ENCODE measurements at places on chromosomes 12 and 14. TPM values are rescaled to one million over a fixed set of nuclear protein-coding genes. Genes with fewer than 3 reads are reported as not detected.

The RFC5 gene
- 39.3 TPM for total RNA-seq

The GPR132 gene
- total RNA-seq, result not detected

The OR4E2 gene
- total RNA-seq, result not detected

The RIPK3 gene
- total RNA-seq, result 7.9 TPM

The KMT2D gene
- 28.0 TPM for total RNA-seq

The P2RX2 gene
- not detected for total RNA-seq

The ENDOU gene
- 0.34 TPM for total RNA-seq

The FGF23 gene
- not detected for total RNA-seq

The RHOJ gene
- not detected for total RNA-seq

The TAS2R42 gene
- not detected for total RNA-seq

The TNFAIP2 gene
- 0.28 TPM for total RNA-seq

The DLGAP5 gene
- total RNA-seq, result 41.5 TPM

The MUCL1 gene
- total RNA-seq, result not detected

The TMEM229B gene
- 2.2 TPM for total RNA-seq

The FOXJ2 gene
- total RNA-seq, result 10.0 TPM

The LYZ gene
- total RNA-seq, result not detected
